Smooth muscle cell of the umbilical artery (primary cell): ENCODE measurements at places on chromosomes 4 and X. TPM values are rescaled to one million over a fixed set of nuclear protein-coding genes. Genes with fewer than 3 reads are reported as not detected.

LIMCH1 gene
- total RNA-seq: 151 and 156 TPM in 2 replicates

PDZD4 gene
- under 0.01 and 0.18 TPM in 2 replicates for total RNA-seq

MAGEB17 gene
- total RNA-seq: not detected in 2 replicates

RIPPLY1 gene
- not detected in 2 replicates for total RNA-seq

GYPB gene
- total RNA-seq: not detected in 2 replicates

TRAPPC2 gene
- 12.1 and 14.3 TPM in 2 replicates for total RNA-seq

AFP gene
- 2.0 and 2.4 TPM in 2 replicates for total RNA-seq

CENPE gene
- 2.1 and 16.6 TPM in 2 replicates for total RNA-seq
